ENCODE measurements at places on chromosomes 4 and X.

DNA sequence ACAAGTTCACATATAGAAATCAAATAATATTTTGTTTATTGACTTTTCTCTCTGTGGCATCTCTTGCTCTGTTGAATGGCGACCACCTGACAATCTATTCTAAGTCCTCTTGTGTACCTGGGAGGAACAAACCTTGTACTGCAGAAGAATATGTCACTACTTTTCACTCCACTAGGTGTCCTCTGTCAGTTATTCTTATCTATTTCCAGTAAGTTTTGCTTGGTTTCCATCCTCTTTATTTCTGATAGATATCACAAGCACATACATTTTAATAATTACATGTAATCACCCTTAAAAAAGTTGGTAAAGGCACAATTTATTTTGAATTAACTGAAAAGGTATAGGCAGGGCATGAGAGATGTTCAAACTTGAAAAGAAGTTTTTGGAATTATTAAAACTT, 238.4 kb downstream of the SNCA start:
- peak; percentile 29 for DNase-seq

DNA sequence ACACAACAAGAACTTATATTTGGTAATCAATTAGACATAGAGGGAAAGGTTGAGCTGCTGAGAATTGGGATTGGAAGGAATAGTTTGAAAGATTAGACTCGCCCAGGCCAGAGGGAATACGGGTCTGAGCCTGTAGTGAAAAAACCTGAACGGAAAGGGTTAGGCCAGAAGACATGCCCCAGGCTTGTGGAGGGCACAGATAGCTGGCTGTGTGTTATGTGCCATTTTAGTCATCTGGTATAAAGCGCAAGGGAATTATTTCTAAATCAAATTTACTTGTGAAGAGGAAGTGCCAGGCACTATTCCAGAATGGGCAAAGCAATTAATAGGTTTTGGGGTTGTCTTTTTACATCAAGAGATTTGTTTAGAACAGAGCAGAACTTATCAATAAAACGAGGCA, 187.5 kb upstream of the ANKRD50 start:
- DNase-seq = no peak

GRCh38 chr4:182577411-182577810, 334.2 kb downstream of the TENM3 start:
- no peak for DNase-seq

GRCh38 chr4:83556006-83556707, 20.2 kb downstream of the GPAT3 start:
- DNase-seq = no peak

DNA sequence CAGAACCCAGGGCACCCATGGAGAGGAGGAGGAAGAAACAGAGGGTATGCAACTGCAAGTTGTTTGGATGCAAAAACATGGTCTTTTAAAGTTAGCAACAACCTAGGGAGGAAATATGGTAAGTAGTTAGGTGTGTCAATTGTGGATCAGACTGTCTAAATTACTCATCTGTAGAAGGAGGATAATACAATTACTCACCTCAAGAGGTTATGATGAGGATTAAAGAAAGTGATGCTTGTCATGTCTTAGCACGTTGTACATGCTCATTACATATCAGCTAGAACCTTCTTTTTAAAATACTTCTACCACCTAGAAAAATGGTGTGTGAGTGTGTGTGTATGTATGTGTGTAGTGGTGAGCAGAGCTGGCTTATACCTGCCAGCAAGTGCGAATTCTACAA, 2.3 kb upstream of the C1QTNF7 start:
- DNase-seq = no peak

DNA sequence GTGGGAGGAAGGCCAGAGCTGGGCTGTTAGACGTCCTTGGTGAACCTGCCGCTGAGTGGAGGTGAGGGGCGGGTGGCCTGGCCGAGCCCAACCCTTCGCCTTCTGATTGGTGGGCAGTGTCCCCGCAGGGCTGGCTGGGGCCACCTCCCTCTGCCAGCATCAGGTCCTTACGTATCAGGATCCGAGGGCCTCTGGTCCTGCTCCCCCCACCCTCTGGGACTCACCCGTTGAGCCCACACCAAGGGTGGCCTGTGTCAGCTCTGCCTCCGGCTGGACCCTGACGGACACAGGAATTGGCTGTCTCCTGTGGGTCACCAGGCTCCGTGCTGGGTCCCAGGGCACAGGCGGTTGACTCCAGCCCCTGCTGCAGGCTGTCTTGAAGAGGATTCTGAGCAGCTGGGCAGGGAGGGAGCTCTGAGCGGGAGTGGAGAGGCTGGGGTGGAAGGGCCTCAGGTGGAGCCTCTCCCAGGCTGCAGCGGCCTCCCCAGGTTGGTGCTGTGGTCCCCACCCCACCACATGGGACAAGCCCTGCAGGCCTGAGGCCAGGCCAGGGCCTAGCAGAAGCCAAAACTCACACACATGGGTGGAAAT, 58.4 kb upstream of the NKX1-1 start:
- DNase-seq = no peak

DNA sequence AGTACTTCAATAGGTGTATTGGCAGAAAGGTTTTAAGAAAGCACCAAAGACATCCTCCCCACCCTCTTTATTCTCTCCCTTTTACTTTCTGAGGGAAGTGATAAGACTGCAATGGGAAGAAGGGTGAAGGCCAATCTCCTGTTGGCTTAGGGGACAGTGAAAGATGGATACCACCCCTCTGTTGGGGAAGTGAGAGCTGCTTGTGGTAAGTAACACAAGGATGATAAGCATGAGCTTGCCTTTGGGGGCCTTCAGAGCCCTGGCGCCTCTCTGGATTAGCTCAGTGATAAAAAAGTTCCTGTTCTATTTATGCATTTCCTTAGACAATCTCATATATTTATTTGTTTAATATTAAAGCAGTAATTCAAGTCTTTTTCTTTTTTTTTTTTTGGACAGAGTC, 5.2 kb upstream of the KLF8 start:
- DNase-seq = no peak

GRCh38 chrX:68358679-68359078, 74.6 kb downstream of the OPHN1 start:
- peak; percentile 13 for DNase-seq

- no peak for DNase-seq
These were observed 127.2 kb downstream of the CCSER1 start for GRCh38 chr4:90254357-90254756.

DNA sequence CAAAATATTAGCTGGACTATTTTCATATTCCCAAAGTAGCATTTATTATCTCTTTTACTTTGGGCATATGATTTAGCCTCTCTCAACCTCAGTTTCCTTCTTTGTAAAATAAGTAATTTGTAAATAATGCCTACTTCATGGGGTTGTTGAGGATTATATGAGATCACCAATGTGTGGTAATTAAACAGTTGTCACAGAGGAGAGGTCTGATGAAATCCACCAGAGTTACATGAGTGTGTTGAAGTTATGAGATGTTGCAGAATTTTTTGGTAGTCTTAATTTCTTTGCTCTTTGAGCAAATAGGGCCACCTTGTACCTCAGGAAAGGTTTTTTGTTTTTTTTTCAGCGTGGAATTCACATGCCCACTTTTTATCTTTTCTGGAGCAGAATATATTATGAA, 1.4 kb downstream of the COX7B start:
- DNase-seq = peak; percentile 18

DNA sequence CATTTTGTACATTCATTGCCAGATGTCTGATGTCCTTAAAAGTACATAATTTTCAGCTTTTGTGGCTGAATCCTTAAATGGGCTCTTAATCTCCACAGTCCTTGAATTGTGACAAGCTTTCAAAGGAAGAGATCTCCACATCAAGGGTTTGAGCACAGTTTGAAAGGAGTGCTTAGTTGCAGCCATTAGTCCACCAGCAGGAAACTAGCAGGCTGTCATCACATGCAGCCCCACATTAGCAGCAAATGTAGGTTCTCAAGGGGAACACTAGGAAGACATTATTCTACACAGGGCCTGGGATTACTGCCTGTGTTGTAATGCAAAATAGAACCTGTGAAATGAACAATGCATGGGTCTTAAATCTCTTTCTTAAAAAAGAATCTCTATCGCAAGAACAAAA, 173.2 kb downstream of the CBLL2 start:
- DNase-seq = no peak

All from fibroblast of pulmonary artery (primary cell).